ENCODE measurements at places on chromosomes 5 and 9.

DNA sequence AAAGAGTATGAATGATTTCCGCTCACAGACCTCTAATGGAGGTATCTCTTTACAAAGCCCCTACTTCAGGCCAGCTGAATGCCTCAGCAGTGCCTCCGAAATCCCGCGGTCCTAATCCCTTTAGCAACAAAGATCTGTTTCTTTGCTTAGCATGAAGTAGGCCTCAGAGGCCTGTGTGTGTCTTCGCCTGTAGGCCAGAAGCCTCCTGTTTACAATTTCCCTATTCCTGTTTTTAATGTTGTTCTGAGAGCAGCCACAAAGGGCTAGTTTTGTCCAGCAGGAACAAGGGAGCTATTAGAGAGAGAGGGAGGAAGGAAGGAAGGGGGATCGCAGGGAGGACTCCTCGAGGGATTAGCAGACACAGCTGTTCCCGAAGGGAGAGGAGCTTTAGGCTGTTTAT lies 166.4 kb upstream of the SPRY4 start:
- DNase-seq, result no peak

DNA sequence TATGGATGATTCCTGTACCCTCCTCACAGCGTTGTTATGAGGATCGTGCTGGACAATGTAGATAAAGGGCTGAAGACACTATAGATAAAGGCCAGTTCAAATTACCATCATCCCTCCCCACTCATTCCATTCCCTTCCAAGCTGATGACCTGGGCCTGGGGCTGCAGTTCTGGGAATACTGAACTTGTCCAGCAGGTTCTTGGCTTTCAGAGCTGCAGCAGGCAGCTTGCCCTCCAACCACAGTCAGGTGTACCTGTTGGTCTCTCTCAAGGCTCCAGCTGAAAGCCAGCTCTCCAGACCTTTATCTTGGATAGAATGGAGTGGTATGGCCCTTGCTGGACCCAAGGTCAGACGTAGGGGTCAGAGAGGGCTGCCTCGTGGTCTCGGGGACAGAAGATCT lies 92.5 kb downstream of the PCDH1 start:
- DNase-seq, result no peak

DNA sequence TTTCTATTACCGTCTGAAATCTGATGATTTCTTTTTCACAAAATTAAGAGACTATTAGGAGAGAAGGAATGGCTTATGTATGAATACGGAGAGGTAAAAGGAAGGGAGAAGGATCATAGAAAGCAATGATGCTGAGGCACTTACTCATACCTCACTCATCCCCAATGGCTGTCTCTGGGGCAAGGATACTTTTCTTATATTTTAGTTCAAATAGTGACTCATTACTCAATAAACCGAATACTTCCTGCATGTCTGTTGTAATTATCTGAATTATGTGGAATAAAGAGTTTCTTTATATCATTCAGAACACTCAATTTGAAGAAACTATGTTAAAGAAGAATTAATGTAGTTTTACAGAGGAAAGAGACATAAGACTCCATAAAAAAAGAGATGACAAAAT lies 284.5 kb upstream of the NUDT12 start:
- no peak for DNase-seq

- DNase-seq, result no peak
Measured at GRCh38 chr9:15287309-15287708, 19.7 kb downstream of the TTC39B start.

DNA sequence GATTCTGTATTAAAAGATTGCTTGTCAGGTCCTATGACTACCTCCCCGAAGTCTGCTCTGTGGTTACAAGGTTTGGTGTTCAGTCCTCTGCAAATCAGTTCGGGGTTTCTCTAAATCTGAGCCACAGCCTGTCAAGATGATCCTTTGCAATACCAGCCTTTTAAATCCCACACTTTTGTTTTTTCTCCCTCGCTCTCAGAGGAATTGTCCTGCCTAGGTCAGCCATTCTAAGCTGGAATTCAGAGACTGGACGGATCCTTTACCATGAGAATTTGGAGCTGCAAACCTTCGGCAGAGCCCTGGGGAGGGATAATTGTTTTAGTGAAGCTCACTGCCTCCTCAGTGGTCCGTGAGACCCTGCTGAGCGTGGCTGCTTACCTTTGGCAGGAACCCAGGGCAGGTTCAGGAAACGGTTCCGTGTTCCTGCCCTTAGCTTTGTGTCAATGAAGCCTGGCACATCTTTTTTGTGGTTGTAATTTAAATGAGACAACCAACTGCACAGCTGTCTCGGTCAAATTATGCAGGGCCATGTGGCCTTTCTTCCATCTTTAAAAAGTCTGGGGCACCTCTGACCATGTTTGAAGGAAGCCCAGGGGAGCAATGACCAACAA lies 47.2 kb downstream of the EBF1 start:
- DNase-seq, result no peak
